ENCODE measurements at places on chromosomes 12 and 14.

DNA sequence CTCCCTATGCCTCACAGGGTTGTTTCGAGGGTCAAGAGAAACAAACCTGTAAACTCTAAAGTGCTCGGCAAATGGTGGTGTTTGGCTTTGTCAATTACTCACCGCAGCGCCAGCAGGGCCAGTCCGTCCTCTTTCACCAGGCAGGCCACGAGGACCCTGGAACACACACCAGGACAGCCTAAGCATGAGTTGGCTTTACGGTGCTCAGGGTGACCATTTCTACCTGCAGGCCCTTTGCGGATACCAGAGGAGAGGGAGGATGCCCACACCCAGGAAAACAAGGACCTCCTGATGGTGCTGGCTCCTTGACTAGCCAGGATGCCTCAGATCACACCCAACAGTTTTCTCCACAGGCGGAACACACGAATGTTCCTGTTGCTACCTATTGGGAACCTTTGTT is 11.5 kb downstream of the COL2A1 start:
- no peak for DNase-seq

- no peak for DNase-seq
Measured at GRCh38 chr12:30631740-30632139, 63.9 kb downstream of the IPO8 start.

DNA sequence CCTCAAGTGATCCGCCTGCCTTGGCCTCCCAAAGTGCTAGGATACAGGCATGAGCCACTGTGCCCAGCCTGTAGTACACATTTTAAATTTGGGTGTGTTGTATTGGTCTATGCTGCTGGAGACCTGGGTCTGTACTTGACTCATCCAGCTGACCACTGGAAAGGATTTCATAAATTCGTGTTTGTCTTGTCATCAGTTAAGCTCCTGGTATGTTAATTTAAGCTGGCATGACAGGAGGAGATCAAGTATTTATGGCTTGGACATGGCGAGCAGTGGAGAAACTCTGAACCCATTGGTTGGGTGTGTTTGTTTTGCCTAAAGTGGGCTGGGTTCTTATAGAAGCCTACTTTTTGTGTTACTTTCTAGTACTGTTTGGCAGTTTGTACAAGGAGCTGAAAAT is 24.2 kb downstream of the YY1 start:
- no peak for DNase-seq

- DNase-seq = no peak
Measured at GRCh38 chr12:30858471-30858870, 68.1 kb upstream of the TSPAN11 start.

DNA sequence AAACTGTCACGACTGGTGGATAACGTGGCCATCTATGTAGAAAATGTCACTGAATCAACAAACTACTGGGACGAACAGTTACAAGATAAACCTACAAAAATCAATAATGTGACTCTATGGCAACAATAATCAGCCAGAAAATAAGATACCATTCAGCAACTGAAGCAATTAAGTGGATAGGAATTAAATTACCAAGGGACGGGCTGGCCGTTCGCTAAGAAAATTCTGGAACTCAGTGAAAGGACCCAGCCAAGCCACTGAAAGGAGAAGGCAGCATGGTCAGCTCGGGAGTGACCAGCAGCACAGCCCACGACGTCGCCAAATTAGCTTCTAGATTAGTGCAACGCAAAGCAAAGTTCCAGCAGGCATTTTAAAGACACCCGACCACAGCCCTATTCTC is 33.6 kb upstream of the TMEM179 start:
- no peak for DNase-seq

DNA sequence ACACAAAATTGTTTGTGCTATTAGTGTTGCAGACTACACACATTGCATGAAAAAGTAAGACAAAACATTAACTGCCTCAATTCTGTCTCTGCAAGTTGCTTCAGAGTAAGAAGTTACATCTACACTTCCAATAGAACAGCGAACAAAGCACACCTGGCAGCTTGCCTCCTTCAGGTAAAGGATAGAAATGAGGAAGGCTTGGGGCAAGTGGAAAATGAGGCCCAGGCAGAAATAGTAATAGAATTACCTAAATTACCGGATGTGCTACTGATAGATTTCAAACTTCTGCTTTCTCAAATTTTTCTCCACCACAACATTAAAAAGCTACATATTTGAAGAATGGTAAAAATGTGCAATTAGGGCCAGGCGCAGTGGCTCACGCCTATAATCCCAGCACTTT is 37.7 kb downstream of the CCDC175 start:
- DNase-seq = no peak

- DNase-seq = no peak
Measured at GRCh38 chr12:104147346-104147745, 9.3 kb upstream of the NFYB start.

DNA sequence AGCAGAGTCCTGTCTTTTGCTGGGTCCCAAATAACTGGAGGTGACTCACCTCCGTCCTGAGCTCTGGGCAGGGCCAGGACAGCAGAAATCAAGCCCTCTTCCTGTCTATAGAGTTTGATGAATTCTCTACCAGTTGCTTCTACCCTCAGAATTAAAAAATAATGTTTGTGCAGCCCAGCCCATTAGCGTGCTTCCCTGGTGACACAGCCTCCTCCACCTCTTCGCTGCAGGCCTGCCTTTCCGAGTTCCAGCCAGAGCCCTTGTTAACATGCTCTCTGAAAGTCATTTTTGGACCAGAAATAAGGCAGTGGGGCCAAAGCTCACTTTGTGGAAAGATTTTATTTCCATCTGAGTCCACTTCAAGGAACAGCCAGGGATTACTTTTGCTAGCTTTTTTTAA is 94.0 kb downstream of the TBX5 start:
- DNase-seq = no peak

- DNase-seq = no peak
Measured at GRCh38 chr12:52082026-52082668, 2.6 kb downstream of the SMIM41 start.

DNA sequence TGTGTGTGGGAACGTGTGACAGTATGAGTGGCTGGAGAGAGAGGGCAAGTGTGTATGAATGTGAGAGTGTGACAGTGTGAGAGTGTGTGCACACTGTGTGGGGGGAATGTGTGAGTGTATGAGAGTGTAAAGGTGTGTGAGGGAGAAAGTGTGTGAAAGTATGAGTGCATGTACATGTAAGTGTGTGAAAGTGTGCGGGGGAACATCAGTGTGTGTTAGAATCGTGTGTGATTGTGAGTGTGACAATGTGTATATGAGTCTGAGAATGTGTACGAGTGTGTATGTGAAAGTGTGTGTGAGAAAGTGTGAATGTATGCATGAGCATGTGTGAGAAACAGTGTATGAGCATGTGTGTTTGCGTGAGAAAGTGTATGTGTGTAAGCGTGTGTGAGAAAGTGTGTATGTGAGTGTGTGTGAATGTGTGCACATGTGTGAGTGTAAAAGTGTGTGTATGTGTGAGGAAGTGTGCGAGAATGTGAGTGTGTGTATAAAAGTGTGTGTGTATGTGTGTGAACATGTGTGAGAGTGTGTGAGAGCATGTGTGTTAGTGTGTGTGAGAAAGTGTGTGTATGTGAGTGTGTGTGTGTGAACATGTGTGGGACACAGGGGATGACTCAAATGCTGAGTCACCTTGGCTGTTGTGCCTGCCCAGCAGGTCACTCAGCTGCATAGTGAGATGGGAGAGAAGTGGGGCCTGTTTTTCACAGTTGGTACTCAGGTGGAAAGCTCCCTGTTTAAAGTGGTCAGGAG is 220.5 kb upstream of the TBX3 start:
- no peak for DNase-seq

DNA sequence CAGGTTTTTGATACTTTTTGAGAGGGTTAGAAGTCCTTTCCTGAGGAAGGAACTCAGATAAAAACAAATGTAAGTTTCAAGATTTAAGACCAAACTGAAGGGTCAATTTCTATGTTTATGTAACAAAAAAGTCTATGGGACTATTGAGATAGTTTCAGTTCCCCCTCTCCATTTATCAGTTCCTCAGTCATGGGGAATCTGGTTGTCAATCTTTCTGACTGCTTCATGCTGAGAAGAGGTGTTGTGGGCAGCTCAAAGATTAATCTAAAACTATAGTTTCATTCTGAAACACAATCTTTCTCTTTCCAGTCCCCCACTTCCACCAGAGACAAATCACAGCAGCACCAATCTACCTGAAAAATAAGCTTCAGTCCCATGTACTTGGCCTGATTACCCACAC is 93.7 kb downstream of the KCNMB4 start:
- DNase-seq = no peak

GRCh38 chr12:89064151-89064550 is 288.1 kb downstream of the DUSP6 start:
- DNase-seq = no peak

GRCh38 chr12:71710276-71711125 is 24.6 kb downstream of the TMEM19 start:
- DNase-seq = no peak

- no peak for DNase-seq
Measured at GRCh38 chr12:105856048-105856405, 282.7 kb downstream of the NUAK1 start.

DNA sequence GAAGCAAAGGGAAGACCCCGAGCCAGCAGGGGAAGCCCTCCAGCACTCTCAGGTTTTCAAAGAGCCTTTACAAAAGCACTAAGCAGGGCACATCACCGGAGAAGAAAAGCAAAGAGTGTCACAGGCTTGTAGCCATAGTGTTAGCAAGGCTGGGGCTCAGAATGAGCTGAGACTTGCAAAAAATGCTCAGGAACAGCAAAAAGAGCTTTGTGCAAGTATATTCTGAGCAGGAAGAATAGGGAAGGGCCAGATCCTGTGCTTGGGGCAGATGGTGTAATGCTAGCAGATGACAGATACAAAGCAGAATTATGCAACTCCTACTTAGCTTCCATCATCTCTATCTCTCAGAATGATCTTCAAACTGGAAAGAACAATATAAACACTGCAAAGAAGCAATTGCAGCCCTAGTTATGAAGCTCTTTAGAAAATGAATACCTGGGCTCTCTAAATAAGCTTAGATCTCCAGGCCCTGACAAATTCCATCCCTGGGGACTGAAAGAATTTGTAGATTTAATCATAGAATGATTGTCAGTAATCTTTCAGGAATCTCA is 23.7 kb upstream of the PARP11 start:
- DNase-seq = no peak

- no peak for DNase-seq
Measured at GRCh38 chr12:64781280-64782190, 22.3 kb upstream of the GNS start.

GRCh38 chr14:93116676-93117200 is 1.0 kb upstream of the ITPK1 start:
- no peak for DNase-seq

- DNase-seq = no peak
Measured at GRCh38 chr14:93061380-93062012, 54.2 kb downstream of the ITPK1 start.

DNA sequence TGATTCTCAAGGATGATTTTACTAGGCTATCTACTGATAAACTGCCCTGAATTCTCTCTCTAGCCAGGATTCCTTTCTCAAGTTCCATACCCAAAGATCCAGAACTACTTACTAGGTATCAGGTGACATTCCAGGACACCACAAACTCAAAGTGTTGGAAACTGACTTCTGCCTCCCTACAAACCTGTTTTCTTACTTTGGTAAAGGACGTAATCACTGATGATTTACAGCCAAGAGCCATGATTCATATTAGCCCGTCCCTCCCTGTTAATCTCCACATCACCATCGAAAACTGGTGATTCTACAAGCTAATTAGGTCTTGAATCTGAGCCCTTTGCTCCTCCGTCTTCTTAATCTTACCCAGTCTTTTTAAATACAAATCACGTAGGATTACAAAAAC is 1.0 kb upstream of the ATG14 start:
- DNase-seq = no peak

DNA sequence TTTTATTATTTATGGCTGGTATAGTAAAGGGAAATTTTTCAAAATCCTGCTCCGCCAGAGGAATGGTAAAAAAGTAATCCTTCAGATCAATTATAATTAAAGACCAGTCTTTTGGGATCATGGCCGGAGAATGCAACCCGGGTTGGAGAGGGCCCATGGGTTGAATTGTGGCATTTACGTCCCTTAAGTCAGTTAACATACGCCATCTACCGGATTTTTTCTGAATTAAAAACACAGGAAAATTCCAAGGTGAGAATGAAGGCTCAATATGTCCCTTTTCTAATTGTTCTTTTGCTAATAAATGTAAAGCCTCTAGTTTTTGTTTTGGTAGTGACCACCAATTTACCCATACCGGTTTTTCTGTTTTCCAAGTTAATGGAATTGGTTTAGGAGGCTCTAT is 602.8 kb downstream of the ALG10 start:
- no peak for DNase-seq

- no peak for DNase-seq
Measured at GRCh38 chr12:232731-233614, 19.0 kb upstream of the SLC6A12 start.

GRCh38 chr12:102948941-102949352 is 8.5 kb upstream of the ASCL1 start:
- no peak for DNase-seq

DNA sequence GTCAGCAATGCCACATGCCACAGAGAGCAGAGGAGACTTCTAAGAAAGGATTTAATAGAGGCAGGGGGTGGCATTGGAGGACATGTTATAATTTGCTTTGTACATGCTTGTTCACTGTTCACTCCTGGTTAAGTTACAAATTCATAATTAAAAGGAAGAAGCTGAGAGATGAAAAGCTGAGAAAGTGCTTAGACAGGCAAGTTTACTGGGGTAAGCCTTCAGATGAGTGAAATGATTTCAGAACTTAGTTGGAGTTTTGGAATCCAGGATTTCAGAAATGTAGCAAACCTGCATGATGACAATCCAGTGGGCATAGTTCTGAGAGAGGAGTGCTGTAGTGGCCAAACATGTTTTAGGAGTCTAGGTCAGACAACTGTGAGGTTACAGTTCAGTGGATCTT is 67.3 kb upstream of the FBXO33 start:
- no peak for DNase-seq

GRCh38 chr14:88493392-88494185 is 61.2 kb downstream of the PTPN21 start:
- no peak for DNase-seq

GRCh38 chr12:38905480-38906351 is at the start of gene CPNE8:
TSS of gene CPNE8 (minus strand) at chr12:38905591. CDS start at chr12:38905534, 57 bp downstream.
- DNase-seq = peak; percentile 12

- DNase-seq = no peak
Measured at GRCh38 chr14:20559461-20559904, 1.4 kb downstream of the RNASE9 start.

DNA sequence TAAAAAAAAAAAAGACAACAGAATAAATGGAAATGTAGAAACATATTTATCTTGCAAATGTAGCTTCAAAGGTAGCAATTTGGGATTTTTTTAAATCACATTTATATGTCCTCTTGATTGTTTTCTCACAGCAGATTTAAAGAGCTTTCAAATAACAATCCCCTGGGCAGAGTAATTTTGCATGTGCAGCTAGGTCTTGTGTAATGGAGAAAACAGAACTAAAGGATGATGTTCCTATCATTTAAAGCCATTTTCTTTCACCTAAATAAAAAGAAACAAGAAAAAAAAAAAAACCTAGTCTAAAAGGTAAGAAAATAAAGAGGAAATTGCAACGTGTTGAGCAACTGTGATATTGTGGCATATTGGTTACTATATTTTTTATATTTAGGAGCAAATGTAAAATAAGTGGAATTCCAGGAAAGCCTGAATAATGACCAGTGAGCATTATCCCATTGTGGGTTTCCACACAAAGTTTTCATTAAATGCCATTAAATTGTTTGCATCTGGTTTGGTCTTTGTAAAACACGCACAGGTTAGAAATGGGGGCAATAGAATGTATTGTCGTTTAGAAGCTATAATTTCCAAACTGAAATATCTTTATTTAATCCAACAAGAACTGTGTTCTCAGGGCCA is 215.6 kb downstream of the SLC6A15 start:
- DNase-seq = no peak

All from effector memory CD4-positive, alpha-beta T cell (primary cell).